SHP77 (cell line): ENCODE measurements at places on chromosomes 2 and 18.

DNA sequence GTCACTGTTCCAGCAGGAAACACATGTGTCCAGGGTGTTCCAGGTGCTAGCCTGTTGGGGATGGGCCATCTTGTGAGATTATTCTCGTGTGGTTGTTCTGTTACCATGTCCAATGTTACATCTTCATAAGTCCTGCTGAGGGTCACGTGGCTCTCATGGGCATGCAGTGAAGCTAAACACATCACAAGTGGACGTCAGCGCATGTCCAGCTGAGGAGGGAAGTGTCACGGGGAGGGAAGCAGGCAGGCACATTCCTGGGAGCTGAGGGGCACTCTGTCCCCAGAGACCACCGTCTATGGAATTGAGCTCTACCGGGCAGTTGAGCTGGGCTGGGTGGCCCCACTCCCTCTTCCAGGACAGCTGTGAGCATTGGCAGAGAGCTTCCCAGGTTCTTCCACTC lies 155.3 kb upstream of the TWIST2 start:
- no peak for DNase-seq

- DNase-seq: no peak
Observed at GRCh38 chr2:226304308-226304707, 495.3 kb downstream of the IRS1 start.

GRCh38 chr2:206289391-206289790 lies 14.9 kb downstream of the ZDBF2 start:
- DNase-seq: no peak

DNA sequence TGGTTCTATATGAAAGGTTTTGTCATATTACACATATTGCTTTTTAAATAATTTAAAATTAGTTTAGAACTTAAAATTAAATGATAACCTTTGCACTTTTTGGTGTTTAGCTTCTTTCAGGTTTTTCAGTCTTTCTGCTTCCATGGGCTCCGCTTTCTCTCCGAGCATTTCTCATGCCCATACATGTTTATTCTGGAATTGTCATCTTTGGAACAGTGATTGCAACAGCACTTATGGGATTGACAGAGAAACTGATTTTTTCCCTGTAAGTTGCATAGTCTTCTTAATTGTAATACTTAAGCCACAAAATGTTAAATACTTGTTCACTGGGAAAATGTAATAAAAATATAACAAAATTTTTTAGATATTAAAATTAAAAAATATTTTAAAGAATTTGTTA lies 31.0 kb downstream of the CYBRD1 start:
- no peak for DNase-seq

GRCh38 chr2:212195626-212196025 lies 343.0 kb downstream of the ERBB4 start:
- DNase-seq: no peak
